ENCODE measurements at places on chromosomes 11 and 22. TPM values are rescaled to one million over a fixed set of nuclear protein-coding genes. Genes with fewer than 3 reads are reported as not detected.

Gene LDLRAD3
- 0.15 TPM for total RNA-seq

Gene OR2AG2
- 0.41 TPM for total RNA-seq

Gene ROBO3
- total RNA-seq = 4.6 TPM

Gene PITPNM1
- total RNA-seq = 119 TPM

Gene IL18
- 0.39 TPM for total RNA-seq

Gene SMC1B
- total RNA-seq = 0.44 TPM

Gene OR8D4
- total RNA-seq = not detected

Gene BTG4
- total RNA-seq = not detected

Gene EP300
- 94.8 TPM for total RNA-seq

Gene B4GALNT4
- total RNA-seq = 1.9 TPM

Gene TMEM184B
- total RNA-seq = 45.9 TPM

Gene H19
- total RNA-seq = not detected

Gene ZNF214
- not detected for total RNA-seq

Gene LRP4
- total RNA-seq = not detected

Gene DGCR6
- total RNA-seq = 0.81 TPM

Gene KDM4D
- total RNA-seq = 0.44 TPM

Gene PKP3
- total RNA-seq = not detected

Gene WT1
- not detected for total RNA-seq

Gene GLB1L2
- total RNA-seq = 3.1 TPM

Gene CABP7
- not detected for total RNA-seq

Gene LAMTOR1
- total RNA-seq = 82.6 TPM

Gene C11orf65
- total RNA-seq = 0.29 TPM

Gene MS4A3
- total RNA-seq = not detected

Gene HRAS
- 59.3 TPM for total RNA-seq

Gene HEPHL1
- total RNA-seq = not detected

Gene OR6T1
- not detected for total RNA-seq

Gene CEP164
- total RNA-seq = 33.8 TPM

Gene FAM111B
- total RNA-seq = 63.7 TPM

Gene TESMIN
- total RNA-seq = 2.5 TPM

Gene DDTL
- total RNA-seq = 4.0 TPM

Gene CD6
- 327 TPM for total RNA-seq

Gene NXPE4
- not detected for total RNA-seq

Gene UBTFL1
- total RNA-seq = not detected

Gene TMEM191B
- not detected for total RNA-seq

Gene CRYBA4
- 0.27 TPM for total RNA-seq

Gene OR8B8
- total RNA-seq = not detected

Gene GVQW3
- total RNA-seq = 4.2 TPM

Gene ARFGAP3
- 43.8 TPM for total RNA-seq

Gene OR52I2
- not detected for total RNA-seq

Gene PGAP2
- 21.6 TPM for total RNA-seq

Gene LUZP2
- total RNA-seq = not detected

Gene SHANK3
- total RNA-seq = not detected

Gene GP1BB
- total RNA-seq = not detected

Gene SCGB1D1
- not detected for total RNA-seq

Gene WNT7B
- total RNA-seq = not detected

Gene NTM
- total RNA-seq = not detected

Gene ACTN3
- total RNA-seq = not detected

Gene INSC
- total RNA-seq = 0.63 TPM

Gene SLN
- total RNA-seq = not detected

Gene FTH1
- 1,205 TPM for total RNA-seq

Gene MRPL21
- 68.5 TPM for total RNA-seq

Gene ABCC8
- total RNA-seq = not detected

Gene ATL3
- total RNA-seq = 31.1 TPM

Data from T-helper 1 cell treated with Interleukin-12 subunit alpha and Interleukin-12 subunit beta and Interleukin-4 antibody, amounts not matched to agents 30 ng/mL and 1 ng/mL, for 36 hours (primary cell).